Thyroid gland (tissue), 4 donors: ENCODE measurements at places on chromosomes 3 and 15. TPM values are rescaled to one million over a fixed set of nuclear protein-coding genes. Genes with fewer than 3 reads are reported as not detected.

The ADAMTS7 gene
- total RNA-seq = 1.8 TPM

The CHDH gene
- 4.7 TPM for total RNA-seq

The SLC2A2 gene
- not detected for total RNA-seq

The SPINK8 gene
- not detected for total RNA-seq

The CCR3 gene
- not detected for total RNA-seq

The MITF gene
- total RNA-seq = 52.1 TPM

The SEMA4B gene
- total RNA-seq = 54.1 TPM

The ZNF502 gene
- total RNA-seq = 11.1 TPM

The BNC1 gene
- total RNA-seq = 0.94 TPM

The CP gene
- total RNA-seq = 5.0 TPM

The FAM81A gene
- 0.27 TPM for total RNA-seq

The MTFMT gene
- 31.6 TPM for total RNA-seq

The SLC24A5 gene
- not detected for total RNA-seq

The DNAH12 gene
- 0.04 TPM for total RNA-seq

The OPA1 gene
- 45.3 TPM for total RNA-seq

The SEMA5B gene
- 0.67 TPM for total RNA-seq

The DGKG gene
- 14.5 TPM for total RNA-seq

The KCNAB1 gene
- 26.1 TPM for total RNA-seq

The GNAT1 gene
- not detected for total RNA-seq

The ANKRD63 gene
- not detected for total RNA-seq

The TNNC1 gene
- 43.5 TPM for total RNA-seq

The BFSP2 gene
- not detected for total RNA-seq

The SKOR1 gene
- total RNA-seq = 1.2 TPM

The THSD4 gene
- total RNA-seq = 68.5 TPM

The RPUSD2 gene
- total RNA-seq = 5.8 TPM

The CLDN18 gene
- not detected for total RNA-seq

The GOLGA6D gene
- total RNA-seq = not detected

The DAZL gene
- total RNA-seq = not detected

The CPEB1 gene
- 3.1 TPM for total RNA-seq

The BNIP2 gene
- 135 TPM for total RNA-seq

The NANOGP8 gene
- 0.81 TPM for total RNA-seq

The PIF1 gene
- 1.1 TPM for total RNA-seq

The CFAP100 gene
- not detected for total RNA-seq

The ATP8B4 gene
- total RNA-seq = 7.8 TPM

The HMG20A gene
- 33.1 TPM for total RNA-seq

The SCN11A gene
- 0.15 TPM for total RNA-seq

The CCDC32 gene
- 49.0 TPM for total RNA-seq

The LMOD3 gene
- not detected for total RNA-seq

The ATG3 gene
- total RNA-seq = 117 TPM
